ENCODE measurements at places on chromosomes 1 and 21.

GRCh38 chr1:201463071-201463552, 5.9 kb downstream of the PHLDA3 start:
- no peak for DNase-seq

DNA sequence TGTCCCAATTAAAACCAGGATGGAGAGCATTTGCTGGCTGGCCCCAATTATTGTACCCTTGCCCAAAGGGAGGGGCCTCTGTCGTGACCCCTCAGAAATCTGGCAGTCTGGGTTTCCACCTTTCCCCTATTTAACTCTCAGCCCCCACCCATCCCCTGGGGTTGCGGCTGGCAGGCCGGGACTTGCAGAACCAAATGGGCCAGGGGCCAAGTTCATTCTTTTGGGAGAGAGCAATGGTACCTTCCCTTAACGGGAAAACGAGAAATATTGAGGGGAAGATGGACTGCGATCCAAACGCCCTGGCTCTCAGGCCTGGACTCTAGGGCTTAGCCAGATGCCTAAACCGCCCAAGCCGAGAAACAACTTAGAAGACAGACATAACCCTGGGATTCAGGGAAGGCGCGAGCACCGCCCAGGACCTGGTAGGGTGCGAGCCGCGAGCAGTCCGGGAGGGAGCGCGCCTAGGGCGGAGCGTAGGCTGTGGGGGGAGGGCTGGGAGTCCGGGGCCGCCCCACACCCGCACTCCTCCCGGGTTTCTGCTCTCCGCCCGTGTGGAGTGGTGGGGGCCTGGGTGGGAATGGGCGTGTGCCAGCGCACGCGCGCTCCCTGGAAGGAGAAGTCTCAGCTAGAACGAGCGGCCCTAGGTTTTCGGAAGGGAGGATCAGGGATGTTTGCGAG, at the start of gene SLC27A3:
SLC27A3 (plus strand) TSS at position 628 of the 678 bp plus-strand sequence. CDS start 91 bp downstream, outside the sequence.
- no peak for DNase-seq

- DNase-seq: no peak
Observed at GRCh38 chr1:1054099-1054700, 19.9 kb downstream of the RNF223 start.

- DNase-seq: no peak
Observed at GRCh38 chr1:71222668-71223067, 141.8 kb upstream of the ZRANB2 start.
